ENCODE measurements at places on chromosomes 2 and 18.

- no peak for DNase-seq
Observed at GRCh38 chr2:127877626-127878025, 8.1 kb downstream of the AMMECR1L start.

GRCh38 chr2:15940661-15941480 lies 521 bp downstream of the MYCN start:
- no peak for DNase-seq

- no peak for DNase-seq
Observed at GRCh38 chr2:8258406-8258805, 423.4 kb upstream of the ID2 start.

DNA sequence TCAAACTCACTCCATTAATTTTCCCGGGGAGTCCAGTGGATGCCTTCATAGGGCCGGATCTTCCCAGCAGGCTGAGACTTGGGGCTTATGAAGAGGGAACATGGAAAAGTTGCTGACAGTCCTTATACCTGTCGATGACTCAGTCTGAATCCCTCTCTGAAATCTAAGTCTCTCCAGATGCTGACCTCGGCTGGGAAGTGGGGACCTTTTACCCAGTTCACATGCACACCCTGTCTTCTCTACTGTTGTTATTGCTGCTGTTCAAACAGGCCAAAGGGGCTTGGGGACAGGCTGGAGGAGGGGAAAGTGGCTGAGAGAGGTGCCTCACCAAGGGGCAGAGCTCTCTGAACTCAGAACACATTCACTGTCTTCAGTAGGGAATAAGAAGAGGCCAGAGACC lies 4.1 kb upstream of the TNP1 start:
- no peak for DNase-seq

GRCh38 chr2:190350371-190350770 lies 7.0 kb downstream of the INPP1 start:
- DNase-seq = no peak

- DNase-seq = peak; percentile 27
Observed at GRCh38 chr2:156589381-156590079, 153.4 kb downstream of the GPD2 start.

- no peak for DNase-seq
Observed at GRCh38 chr18:61001138-61001537, 332.1 kb upstream of the CDH20 start.

DNA sequence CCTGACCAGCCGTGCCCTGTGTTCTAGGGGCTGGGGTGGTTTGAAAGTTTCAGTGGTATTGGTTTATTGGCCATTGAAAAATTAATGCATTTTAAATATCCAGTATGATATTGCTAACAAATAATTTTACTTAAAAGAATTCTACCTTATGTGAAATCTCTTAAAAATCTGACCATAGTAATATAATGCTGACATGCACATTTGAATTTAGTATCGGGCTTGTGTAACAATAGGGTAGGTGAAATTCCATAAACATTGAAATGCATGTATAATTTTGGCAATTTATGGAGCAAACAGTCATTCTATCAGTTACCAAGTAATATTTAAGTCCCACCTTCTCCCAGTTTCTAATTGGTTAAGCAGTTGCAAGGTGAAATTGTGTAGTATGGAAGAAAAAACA lies 170.5 kb downstream of the DCDC2C start:
- no peak for DNase-seq

GRCh38 chr2:218354850-218355443 lies 1.7 kb upstream of the CATIP start:
- DNase-seq = no peak

DNA sequence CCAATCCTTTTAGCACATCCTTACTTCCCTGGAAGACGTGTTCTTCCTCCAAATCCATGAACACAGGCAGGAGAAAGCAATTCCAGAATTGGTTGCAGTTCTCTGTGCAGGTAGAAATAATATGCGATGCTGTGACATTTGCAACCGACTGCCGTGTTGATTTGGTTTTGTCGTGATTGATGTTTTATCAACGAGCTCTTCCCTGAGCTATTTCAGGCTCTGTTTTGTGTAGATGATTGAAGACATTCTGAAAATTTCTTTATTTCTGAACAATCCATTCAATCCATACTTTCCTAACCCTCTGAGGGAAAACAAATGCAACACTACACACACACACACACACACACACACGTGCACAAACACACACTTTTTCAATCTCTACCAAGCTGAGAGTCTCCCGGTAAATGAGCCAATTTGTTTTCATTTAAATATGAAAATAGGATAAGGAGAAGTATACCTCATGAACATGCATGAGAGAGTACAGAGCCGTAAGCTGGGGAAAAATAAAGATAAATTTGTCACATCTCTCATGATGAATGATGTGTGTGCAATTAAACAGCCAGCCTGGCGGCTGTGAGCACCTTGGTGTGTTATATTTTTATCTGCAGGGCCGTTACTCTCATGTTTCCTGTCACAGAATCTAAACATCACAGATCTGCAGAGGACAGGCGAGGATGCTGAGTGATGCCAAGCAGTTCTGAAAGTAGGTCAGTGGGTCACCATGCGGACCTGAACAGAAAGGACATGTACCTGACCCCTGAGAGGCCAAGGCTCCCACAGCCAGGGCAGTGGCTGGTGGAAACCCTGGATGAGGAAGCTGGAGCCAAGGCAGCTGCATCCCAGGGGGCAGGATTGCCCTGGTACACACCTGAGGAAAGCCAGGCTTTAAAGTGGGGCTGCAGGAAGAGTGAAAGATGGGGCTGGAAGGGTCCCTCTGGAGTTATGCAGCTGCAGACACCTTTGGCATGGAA lies 64.8 kb downstream of the PDCL3 start:
- DNase-seq = no peak

DNA sequence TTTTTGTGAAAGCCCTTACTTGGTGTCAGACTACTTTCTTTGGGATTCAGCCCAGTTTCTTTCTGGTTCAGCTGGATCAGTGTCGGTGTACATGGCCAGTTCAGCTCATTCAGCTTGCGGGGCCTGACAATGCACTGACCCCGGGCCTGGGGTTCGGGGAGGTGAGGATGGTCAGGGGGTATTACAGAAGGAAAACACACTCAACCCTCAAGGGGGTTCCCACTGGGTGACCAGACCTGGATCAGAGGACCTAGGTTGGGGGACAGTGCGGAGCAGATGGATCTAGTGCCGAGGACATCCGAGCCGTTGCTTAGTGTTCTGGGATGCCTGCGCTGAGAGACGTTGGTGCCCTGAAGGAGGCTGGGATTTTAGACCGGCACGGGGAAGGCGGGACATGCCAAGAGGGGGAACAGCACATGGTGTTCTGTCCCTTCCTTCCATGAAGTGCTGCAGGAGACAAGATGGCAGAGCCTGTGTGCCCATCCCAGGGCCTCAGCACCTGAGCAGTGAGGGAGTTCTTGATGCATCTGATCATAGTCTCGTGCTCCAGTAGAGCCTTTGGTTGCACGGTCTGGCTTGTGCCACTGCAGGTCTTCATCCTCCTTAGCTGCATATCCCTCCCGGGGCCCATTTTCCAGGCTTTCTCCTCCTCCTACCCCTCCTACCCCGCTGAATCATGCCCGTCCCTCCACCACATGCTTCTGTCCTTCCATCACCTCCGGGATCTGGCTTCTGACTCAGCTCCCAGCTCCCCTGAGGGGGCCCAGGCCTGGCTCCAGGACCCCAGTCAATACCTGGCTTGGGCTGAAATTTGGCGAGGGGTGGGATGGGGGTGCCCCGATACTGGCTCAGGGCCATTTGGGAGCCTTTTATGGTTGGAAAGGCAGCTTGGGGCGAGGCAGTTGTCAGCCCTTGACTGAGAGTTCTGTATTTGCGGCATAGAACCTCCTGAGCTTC lies 18.0 kb downstream of the SPEG start:
- DNase-seq = no peak

DNA sequence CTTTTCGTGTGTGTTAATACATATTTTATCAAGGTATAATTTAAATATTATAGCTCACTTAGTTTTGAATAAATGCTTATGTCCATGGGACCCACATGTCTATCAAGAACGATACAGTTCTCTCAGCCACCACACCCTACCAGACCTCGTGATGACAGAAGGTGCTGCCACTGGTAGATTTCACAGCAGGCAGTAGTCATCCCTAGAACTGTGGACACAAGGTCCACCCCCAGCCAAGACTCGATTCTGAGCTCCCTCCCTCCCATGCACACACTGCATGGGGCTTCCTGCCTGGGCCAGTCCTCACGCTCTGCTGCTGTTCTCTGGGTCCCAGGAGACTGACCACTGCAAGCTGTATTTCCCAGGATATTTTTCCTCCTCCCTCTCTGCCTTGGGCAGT lies 26.5 kb upstream of the CREB1 start:
- DNase-seq = no peak

- DNase-seq = no peak
Observed at GRCh38 chr18:76783786-76784484, 38.4 kb upstream of the ZNF236 start.

All from stimulated activated CD4-positive, alpha-beta T cell treated with anti-CD3 and anti-CD28 coated beads, Interleukin-2, amount 100 ng/mL, for 24 hours (primary cell).